Cardiac muscle cell (in vitro differentiated cells and primary cell): ENCODE measurements at places on chromosomes 7 and 10. TPM values are rescaled to one million over a fixed set of nuclear protein-coding genes. Genes with fewer than 3 reads are reported as not detected.

LEP gene
- not detected in 2 replicates for total RNA-seq

CFAP43 gene
- 0.36 and 2.0 TPM in 2 replicates for total RNA-seq

NAT16 gene
- total RNA-seq = 0.27 TPM in 1 of 2 replicates, not detected in the other

DNA sequence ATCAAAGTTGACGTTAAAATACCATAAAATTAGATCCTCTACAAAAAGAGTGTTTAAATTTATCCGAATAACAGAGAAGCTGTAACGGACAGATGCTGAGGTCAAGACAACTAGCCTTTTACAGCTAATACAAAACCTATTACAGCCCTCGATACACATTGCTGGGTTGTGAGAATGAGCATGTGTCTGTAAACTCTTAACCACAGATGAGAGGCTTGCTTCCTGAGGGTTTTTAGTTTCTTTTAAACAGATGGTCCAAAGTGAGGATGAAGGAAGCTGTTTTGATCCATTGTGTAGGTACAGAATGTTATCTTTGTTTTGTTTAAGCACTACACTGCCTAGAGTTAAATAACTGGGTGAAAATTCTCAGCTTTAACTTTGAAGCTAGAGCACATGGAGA lies 578.2 kb downstream of the PARD3 start:
- DNase-seq = no peak

- DNase-seq = peak; percentile 3
Measured at GRCh38 chr7:141511676-141512396, 39.4 kb upstream of the AGK start.

DNA sequence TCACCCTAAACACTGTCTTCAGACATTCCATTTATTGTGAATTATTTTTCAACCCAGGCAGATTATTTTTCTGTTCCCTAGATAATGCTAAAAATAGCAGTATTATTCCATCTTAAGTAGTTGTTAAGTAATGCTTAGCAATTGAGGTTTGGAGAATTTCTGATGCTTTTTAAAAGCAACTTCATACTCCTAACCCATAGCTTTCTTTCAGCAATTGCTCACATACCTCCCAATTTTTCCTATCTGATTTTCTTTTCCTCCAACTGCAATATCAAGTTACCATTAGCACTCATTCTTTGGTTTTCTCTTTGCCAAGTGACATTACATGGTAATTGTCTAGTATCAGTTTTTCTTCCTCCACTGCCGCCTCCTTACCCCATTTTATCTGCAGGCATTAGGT lies 104.7 kb downstream of the GPR85 start:
- no peak for DNase-seq
